Dorsolateral prefrontal cortex (tissue), 122 donors: ENCODE measurements at places on chromosomes 12 and 14. TPM values are rescaled to one million over a fixed set of nuclear protein-coding genes. Genes with fewer than 3 reads are reported as not detected.

- no peak for DNase-seq
Observed at GRCh38 chr12:43352001-43352400, 200.0 kb downstream of the ADAMTS20 start.

The BDKRB2 gene
- total RNA-seq, result 1.1 TPM

The CD163L1 gene
- 2.9 TPM for total RNA-seq

The C12orf56 gene
- total RNA-seq, result not detected

The MYH6 gene
- total RNA-seq, result not detected

DNA sequence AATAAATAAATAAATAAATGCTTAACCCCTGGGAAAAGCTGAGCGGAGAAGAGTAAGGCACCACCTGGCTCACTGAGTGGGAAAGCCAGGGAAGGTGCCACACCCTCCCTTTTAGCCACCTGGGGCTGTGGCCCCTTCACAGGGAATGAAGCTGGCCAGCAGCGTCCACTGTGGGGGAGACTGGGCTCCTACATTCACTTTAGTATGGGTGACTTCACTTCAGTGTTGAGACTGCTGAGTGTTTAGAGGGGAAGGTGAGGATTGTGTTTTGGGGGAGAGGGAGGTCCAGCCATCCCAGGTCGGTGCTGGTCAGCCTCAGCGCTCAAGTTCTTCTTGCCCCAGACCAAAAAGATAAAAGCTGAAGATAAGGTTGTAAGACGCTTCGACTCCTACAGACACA lies 1.6 kb downstream of the NAB2 start:
- no peak for DNase-seq

DNA sequence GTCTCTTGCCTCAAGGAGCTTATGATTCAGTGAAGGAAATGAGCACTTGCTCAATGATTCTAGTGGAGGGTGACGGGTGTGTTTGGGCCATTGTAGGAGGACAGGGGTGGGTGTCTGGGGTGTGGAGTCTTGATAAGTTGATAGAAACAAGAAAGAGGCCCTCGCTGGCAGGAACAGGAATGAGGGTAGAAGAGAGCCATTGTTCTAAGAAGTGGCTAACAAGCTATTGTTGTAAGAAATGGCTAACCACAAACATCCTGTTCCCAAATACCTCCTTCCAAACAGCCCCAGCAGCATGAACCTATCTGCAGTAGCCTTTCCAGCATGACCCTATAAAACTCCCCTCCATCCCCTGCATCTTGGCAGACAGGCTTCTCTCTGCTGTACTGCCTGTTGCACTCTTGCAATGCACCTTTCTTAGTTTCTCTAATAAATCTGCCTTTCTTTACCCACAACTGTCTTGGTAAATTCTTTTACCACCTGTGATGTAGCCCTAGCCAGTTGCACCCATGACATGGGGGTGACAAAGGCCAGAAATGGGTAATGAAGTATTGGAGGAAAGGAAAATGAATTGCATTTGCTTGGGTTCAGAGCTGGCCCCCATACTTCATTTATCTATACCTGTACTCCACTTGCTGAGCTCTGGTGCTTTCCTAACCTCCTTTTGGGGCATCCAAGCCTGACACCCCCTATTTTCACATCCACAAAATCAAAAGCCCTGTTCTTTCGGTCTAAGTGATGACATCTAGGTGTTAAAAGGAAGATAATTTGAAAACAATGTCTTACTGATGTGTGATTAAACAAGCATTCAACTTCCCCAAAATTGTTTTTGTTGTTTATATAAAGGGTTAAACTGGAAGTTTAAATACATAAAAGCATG lies 389.1 kb downstream of the GRIN2B start:
- no peak for DNase-seq

DNA sequence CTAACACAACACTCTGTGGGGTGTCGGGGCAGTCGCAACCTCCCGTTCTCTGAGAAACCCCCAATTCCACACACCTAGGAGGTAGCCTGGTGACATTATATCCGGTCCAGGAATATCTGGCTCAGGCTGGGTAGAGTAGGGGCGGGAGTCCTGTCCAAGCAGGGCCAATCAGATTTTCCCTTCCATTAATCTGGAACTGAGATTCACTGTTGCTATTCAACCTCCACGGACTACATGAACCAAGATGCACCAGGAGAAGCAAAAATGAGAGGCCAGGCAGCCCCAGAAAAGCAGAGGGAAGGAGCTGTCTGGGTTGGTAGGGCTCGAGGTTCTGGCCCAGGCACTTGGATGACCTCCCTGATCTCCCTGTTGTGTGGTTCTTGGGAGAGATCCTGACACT lies 51.0 kb downstream of the NINJ2 start:
- DNase-seq, result no peak

DNA sequence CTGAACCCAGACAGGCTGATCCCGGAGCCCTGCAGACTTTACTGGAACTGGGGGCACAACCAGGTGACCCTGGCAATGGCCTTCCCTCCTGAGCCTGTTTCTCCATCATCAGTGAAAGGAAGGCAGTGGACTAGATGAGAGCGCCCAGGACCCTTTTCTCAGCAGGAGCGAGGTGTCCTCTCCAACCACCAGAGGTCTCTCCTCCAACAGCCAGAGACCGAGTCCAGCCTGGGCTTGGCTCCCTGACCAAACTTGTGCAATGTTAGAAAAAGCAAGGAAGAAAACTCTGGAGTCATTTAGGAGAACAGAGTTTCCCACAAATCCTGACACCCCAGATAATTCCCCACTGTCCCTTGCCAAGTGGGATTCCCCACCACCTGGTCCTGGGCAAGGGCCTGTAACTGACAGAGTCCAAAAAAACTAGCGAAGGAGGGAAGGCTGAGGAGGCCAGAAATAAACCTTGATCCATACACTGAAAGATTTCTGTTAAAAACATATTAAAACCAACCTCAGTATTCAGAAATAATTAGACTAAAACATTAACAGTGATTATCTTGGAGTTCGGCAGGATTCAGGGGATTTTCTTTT lies 9.0 kb downstream of the RPS6KL1 start:
- peak; percentile 71 for DNase-seq

DNA sequence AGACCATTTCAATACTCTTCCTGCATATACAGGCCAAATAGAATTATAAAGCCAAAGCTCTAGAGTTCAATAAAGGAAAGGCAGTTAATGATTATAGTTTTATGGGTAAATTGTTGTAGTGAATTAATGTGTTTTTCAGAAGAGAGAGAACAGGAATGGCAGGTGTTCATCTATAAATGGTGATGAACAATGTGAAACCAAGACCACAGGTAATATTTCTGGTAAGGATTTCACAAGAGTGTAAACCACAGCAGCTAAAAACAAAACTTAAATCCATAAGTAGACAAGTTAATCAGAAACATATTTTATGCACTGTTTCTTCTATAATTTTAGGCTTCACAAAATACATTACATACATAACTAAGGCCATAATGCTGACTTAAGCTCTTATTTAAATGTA lies 204.4 kb downstream of the SYT1 start:
- no peak for DNase-seq

The WDHD1 gene
- 4.1 TPM for total RNA-seq

GRCh38 chr14:33916663-33917565 lies 34.0 kb downstream of the EGLN3 start:
- DNase-seq, result peak; percentile 41

DNA sequence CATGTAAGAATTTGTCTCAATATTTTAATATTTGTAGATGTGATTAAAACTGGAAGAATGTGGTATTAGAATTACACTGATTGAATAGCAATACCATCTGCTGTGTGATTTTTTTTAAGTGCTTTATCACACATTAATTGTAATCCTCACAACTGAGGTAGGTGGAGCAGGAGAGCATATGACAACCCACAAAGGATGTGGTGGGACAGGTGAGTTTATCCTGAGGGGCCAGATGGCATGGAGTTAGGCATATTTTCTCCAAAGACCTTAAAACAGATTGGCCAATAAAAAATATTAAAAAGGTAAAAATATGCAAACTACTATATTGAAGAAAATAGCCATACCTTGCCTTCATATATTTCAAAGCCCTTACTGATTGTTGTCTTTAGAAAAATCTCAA lies 7.8 kb downstream of the LRRC10 start:
- no peak for DNase-seq

DNA sequence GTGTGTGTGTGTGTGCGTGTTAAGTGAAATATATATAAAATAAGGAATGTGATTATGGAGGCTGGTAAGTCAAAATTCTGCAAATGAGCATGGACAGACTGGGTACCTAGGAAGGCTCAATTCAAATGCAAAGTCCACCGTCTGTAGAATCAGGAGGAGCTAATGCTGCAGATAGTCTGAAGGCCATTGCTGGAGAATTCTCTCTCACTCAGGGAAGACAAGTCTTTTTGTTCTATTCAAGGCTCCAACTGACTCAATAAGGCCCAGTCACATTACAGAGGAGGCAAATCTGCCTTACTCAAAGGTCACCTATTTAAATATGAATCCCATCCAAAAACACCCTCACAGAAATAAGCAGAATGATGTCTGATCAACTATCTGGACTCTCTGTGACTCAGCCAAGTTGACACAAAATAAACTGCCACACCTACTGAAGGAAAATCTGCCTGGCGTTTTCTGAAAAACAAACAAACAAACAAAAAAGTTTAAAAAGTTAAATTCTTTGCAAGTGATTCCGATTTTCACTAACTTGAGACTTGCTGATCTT lies 684 bp upstream of the KLRF2 start:
- no peak for DNase-seq

The SLC17A8 gene
- 0.90 TPM for total RNA-seq

The RAPGEF3 gene
- 66.7 TPM for total RNA-seq
